ENCODE measurements at places on chromosomes 7 and 10.
A peak's percentile ranks its signal among the peaks of the same experiment; 100 is the strongest.

DNA sequence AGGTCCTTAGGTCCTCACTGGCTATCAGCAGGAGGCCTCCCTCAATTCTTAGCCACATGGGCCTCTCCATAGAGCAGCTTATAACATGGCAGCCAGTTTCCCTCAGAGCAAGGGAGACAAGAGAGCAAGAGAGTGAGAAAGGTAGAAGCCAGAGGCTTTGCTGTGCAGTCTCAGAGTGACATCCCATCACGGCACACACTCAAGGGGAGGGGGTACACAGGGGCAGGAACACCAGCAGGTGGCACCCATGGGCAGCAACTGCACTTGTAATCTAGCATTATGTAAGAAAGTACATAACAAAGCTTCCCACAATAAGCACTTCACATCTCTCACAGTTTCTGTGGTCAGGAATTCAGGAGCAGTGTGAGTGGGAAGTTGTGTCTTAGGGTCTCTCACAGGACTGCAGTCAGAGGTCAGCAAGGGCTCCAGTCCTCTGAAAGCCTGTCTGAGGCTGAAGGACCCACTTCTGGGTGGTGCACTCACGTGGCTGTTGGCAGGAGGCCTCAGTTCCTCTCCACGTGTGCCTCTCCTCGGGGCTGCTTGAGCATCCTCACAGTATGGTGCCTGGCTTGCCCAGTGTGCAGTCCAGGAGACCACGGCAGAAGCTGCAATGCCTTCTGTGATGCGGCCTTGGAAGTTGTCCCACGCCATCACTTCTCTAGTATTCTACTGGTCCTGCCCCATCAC, 159.4 kb downstream of the OAT start:
- no peak for DNase-seq

- no peak for DNase-seq
Measured at GRCh38 chr7:97001656-97002554, 3.4 kb upstream of the DLX6 start.

DNA sequence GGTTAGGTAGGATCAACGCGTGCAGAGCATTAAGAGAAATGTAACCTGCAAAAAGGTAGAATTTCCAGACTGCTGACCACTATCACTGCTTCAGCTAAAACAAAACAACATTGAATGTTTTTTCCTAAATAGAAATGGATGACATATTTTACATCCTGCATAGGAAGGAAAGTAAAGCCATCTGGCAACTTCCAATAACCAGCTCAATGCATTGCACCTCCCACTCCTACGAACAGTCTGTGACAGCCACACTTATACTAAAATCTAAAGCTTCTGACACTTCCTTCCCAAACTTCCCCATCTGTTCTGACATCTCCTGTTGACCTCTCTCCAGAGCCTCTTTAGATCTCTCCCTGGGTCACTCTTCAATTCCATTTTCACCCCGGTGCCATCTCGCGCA, 47.1 kb downstream of the NRCAM start:
- DNase-seq: no peak

DNA sequence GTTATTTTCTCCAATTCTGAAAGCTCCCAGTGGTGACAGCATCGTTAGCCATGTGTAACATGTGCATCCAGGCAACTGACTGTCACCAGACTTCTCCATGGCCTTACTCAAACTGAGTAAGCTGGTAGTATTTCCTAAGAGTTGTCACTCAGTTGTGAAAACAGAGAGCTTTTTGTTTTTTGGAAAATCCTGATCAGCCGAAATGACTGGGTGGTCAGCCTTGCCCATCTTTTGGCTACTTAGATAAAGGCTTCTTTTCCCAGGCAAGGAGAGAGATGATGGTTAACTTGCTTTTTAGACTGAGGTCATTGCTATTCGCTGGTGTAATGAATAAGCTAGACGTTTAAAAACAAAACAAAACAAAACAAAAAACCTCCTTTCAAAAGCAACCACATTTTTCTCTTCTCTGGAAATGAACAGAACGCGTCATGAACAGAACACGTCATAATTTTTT, 159.5 kb upstream of the KLF14 start:
- DNase-seq: no peak

DNA sequence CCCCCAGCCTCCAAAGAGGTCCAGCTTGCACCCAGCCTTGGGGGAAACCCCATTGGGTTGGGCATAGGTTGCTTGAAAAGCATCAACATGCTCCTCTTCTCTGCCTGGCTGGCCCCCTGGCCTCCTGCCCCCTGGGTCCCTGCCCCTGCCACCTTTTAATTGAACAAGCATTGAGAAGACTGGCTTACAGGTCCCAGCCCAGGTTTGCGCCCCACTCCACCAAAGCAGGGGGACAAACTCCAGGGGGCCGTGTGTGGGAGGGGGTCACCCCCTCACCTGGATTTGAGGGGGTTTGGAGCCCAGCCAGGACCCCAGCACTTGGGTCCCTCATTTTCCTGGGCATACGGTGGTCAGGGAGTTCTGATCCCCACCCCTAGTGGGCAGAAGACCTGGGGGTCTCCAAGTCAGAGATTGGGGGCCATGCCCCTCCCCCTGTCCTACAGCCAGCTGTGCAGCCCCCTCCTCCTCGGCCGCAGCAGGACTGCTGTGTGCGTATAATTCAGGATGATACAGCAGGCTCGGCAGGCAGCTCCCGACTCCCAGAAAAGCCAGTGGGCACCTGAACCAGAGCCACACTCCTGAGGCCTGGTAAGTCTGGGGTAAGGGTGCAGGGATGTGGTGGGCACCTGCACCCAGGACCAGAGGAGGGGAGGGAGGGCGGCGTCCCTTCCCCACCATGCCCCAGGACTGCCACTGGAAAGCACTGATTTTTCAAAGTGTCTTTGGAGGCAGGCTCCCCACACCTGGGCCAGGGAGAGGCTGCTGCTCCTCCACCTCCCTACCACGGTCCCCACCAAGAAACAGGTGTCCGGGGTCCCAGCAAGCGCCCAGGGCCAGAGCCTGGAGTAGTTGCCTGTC, 1.7 kb downstream of the ELFN1 start:
- peak; percentile 33 for DNase-seq

DNA sequence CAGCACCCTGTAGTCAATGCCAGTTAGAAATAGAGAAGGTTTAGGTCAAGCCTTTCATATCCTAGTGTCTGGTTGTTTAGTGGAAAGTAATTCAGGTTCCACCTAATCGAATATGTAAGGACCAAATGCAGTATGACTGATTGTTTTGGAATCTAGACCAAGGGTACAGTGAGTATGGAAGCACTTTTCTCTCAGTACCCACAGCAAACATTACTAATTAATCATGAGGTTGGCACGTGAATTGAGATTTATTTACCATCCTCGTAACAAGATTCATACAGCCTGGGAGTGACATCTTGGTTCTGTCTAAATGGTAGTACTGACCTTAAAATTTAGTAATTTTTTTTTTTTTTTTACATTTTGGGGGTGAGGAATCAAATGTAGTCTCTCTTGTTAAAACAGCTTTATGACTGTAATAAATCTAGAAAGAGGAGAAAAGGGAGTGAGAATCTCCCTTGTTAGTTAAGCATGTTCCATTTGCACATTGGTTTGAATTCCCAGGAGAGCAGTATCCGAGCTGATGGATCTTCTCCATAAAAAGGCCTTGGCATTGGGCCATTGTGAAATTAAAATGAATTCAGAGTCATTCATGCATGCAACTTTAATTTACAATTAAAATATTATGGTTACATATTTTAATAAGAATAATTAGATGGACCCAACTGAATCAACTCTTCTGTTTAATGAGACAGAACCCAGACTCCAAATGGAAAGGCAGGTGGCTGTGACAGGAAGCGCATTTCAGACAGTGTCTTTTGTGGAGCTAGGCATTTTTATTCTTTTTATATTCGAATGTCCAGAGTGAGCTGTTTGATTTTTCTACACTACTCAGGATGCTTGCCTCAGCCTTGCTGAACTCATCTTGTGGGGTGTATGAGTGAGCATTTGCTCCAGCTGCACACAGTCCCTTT, 57.6 kb downstream of the SNX10 start:
- DNase-seq: no peak

DNA sequence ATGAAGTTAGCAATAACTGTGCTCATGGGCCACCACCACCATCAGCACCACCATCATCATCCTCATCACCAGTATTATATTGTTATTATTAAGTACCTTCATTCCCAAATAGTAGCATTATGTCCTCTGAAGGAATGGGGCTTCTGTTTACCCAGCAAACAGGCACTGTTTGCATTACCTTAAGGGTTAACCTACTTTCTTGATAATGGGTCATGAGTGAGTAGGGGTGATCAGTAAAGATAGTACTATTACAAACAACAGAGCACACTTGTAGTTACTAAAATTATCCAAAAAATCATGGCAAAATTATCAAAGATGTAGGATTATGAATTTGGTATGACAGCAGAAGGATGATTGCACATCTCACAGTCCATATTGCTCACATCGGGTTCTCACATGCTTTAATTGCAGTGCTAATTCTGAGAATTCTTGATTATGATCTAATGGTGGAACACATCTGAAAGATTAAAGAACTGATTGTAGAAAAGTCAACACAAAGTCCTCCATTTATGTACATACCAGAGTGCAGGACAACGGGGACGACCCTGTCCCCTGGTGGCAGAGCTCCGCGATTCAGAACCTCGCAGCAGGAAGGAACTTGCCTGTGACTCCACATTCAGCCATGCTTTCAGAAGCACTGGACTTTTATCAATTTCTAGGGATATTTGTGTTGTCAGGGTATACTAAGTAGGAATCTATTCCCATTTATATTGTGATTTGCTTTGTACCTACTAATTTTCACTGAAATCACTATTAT, 31.0 kb downstream of the PDE1C start:
- no peak for DNase-seq

DNA sequence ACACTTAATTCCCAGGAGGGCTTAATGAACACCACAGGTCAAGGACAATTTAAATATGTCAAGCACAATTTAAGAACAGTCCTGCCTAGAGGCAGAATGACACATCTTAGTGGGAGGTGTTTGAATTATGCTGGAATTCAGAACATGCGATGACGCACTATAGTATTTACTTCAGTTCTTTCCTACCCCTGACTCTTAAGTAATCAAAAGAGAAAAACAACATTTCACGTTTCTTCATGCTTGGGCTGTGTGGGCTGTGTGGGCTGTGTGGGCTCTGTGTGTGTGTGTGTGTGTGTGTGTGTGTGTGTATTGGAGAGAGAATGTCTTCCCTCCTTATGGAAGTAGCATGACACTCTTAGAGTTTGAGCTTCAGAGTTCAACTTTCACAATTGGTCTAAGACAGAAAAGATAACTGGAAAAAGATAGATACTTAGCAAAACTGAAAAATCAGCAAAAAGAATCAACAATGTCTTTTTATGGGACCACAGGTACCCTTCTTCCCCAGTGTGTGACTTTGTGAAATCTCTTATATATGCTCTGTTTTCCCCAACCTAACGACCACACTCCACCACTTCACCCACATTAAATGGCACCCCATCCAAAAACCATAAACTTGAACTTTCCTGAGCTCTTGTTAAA, 33.7 kb upstream of the CABCOCO1 start:
- no peak for DNase-seq

DNA sequence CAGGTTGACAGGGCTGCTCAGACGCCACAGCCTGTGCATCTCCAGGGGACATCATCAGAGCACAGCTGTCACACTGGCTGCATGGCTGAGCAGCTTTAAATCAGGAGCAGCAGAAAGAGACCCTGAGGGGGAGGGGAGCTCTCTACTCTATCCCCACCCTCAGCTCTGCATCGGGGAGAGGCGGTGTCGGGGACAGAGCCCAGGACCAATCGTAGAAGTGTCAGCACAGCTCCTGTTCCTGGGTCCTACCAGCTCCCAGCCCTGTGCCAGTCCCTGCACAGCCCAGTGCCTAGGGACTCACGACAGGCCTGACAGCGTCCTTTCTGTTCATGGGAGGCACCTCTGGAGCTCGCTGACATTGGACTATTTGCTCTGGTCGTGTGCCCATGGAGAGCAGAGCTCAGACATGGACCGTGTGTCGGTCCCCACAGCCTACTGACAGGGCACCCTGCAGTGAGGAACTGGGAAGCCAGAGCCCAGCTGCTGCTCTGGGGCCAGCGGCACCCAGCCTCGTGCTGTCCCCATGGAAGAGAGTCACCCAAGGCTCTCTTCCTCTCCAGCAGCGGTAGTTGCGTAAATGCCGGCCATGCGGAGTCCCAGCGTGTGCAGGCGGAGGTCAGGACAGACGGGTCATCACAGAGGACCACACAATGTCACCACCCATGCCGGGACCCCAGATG, 20.4 kb upstream of the ANTXRL start:
- DNase-seq: peak; percentile 43

DNA sequence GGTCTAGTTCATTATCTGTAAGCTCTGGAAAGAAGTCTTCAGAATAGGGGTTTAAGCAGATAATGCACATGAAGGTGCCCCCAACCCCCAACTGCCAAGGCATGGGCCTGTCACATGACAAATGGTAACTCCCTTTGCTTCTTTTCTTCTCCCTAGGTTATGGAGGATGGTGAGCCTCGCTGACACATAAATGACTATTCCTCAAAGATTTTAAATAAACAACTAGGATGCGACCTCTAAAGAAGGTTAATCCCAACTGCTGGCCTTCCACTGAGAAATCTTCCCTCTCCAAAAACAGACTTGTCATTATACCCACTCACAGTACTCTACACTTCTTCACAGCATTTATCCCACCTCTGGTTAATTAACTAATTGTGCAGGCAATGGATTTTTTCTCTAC, 75.7 kb upstream of the FAM133B start:
- no peak for DNase-seq

- DNase-seq: no peak
Measured at GRCh38 chr10:16967866-16968415, 150.7 kb upstream of the RSU1 start.

DNA sequence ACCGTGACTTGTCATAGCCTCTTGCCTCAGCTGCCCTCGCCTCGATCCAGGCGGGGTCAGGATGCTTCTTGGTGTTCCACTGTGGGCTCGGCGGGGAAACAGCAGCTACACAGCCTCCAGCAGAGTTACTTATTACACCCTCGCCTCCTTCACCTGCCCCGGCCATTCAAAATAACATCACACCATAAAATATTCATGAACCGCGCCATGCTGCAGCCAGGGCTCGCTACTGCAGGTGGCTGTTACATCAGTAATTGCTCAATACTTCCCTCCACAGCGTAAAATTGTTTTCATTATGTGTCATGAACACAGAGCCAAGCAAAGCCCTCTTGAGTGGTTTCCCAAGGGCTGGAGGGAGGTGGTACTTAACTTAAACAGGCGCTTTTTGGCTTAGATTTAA, 241.5 kb upstream of the SP8 start:
- DNase-seq: no peak

Measured in left lobe of liver (tissue), 2 donors.